ENCODE measurements at places on chromosomes 5 and 9. TPM values are rescaled to one million over a fixed set of nuclear protein-coding genes. Genes with fewer than 3 reads are reported as not detected.

CER1 gene
- total RNA-seq, result 0.25 TPM

MYO10 gene
- 87.8 TPM for total RNA-seq

PCDHB6 gene
- total RNA-seq, result 0.29 TPM

ZNF366 gene
- 0.96 TPM for total RNA-seq

SCGB3A1 gene
- not detected for total RNA-seq

KIF4B gene
- total RNA-seq, result not detected

UTP15 gene
- total RNA-seq, result 11.9 TPM

SLC25A48 gene
- total RNA-seq, result 3.3 TPM

ADGRD2 gene
- not detected for total RNA-seq

PPP3R2 gene
- total RNA-seq, result not detected

RXFP3 gene
- not detected for total RNA-seq

TLR4 gene
- total RNA-seq, result 6.9 TPM

SPATA31D4 gene
- not detected for total RNA-seq

RETREG1 gene
- total RNA-seq, result 102 TPM
